ENCODE measurements at places on chromosomes 3 and 15. TPM values are rescaled to one million over a fixed set of nuclear protein-coding genes. Genes with fewer than 3 reads are reported as not detected.

SI gene
- not detected for total RNA-seq

DNA sequence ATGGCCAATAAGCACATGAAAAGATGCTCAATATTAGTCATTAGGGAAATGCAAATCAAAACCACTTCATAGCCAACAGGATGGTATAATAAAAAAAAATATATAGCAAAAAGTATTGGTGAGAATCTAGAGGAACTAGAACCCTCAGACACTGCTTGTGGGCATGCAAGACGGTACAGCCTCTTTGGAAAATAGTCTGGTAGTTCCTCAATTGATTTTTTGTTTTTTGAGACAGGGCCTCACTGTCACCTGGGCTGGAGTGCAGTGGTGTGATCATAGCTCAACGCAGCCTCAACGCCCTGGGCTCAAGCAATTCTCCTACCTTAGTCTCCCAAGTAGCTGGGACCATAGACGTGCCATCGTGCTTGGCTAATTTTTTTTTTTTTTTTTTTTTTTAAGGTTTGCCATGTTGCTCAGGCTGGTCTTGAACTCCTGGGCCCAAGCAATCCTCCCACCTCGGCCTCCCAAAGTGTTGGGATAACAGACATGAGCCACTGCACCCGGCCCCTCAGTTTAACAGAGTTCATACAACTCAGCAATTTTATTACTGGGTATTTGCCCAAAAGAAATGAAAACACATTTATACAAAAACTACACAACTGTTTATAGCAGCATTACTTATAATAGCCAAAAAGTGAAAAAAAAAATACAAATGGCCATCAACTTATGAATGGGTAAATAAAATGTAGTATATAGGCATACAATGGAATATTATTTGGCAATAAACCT lies 5.1 kb downstream of the PRC1 start:
- no peak for DNase-seq
- H3K36me3 ChIP-seq: no peaks in the 10 kb centered on the region
- no peak overlapping the region for H3K4me3 ChIP-seq

DNA sequence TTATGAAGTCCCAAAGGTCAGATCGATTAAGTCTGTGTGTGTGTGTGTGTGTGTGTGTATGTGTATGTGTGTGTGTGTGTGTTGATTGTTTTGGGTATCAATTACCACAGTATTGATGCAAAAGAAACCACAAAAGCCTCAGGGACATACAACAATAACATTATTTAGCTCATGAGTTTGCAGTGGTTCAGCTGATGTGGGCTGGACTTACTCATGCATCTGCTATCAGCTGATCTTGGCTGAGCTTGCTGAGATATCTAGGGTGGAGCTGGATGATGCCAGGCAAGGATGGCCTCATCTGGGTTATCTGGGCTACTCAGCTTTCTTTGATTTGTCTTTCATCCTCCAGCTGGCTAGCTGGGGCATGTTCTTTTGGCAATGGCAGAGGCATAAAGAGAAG lies 82.4 kb upstream of the PRR23C start:
- H3K4me1 ChIP-seq: no peaks in the 10 kb centered on the region
- no peaks in the 10 kb centered on the region for H3K27me3 ChIP-seq
- no peak overlapping the region for H3K4me3 ChIP-seq

GRCh38 chr3:49161808-49162530 lies 4.2 kb downstream of the CCDC71 start:
- no peaks in the 10 kb centered on the region for H3K27me3 ChIP-seq
- DNase-seq: no peak
- H3K4me3 ChIP-seq: no peak overlapping the region
- H3K27ac ChIP-seq: no peak overlapping the region

GRCh38 chr15:63752075-63752684 lies 81.6 kb downstream of the HERC1 start:
- no peaks in the 10 kb centered on the region for H3K4me1 ChIP-seq
- H3K27ac ChIP-seq: no peak overlapping the region
- H3K4me3 ChIP-seq: no peak overlapping the region
- no peaks in the 10 kb centered on the region for H3K27me3 ChIP-seq
- no peak for DNase-seq

DNA sequence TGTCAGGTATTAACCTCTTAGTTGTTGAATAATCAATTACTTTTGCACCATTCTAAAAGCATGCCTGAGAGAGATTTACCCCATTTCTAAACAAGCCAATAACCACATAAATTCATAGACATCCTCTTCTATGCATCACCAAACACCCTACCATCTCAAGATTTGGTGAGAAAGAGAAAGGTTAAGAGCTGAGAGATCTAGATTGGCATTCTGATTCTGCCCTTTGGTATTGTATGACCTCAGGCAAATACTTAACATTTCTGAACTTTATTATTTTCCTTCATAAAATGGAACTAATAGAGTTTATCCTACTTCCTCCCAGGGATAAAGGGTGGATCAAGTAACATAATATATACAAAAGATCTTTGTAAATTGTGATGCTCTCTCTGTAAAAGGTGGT lies 146.5 kb upstream of the MME start:
- no peaks in the 10 kb centered on the region for H3K36me3 ChIP-seq
- H3K4me1 ChIP-seq: no peaks in the 10 kb centered on the region
- no peak overlapping the region for H3K27ac ChIP-seq
- H3K27me3 ChIP-seq: no peaks in the 10 kb centered on the region
- H3K4me3 ChIP-seq: no peak overlapping the region

DNA sequence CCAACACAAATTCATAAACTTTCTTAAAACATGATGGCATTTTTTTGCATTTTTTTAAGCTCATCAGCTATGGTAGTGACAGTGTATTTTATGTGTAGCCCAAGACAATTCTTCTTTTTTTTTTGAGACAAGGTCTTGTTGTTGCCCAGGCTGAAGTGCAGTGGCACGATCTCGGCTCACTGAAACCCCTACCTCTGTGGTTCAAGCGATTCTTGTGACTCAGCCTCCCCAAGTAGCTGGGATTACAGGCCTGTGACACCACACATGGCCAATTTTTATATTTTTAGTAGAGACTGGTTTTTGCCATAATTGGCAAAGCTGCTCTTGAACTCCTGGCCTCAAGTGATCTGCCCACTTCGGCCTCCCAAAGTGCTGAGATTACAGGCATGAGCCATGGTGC lies 17.3 kb upstream of the USP50 start:
- H3K27ac ChIP-seq: no peak overlapping the region
- H3K36me3 ChIP-seq: peaks cover 47% of the 10 kb centered on the region
- DNase-seq: no peak
- no peak overlapping the region for H3K4me3 ChIP-seq
